ENCODE measurements at places on chromosomes 3 and 15. TPM values are rescaled to one million over a fixed set of nuclear protein-coding genes. Genes with fewer than 3 reads are reported as not detected.

The AADAC gene
- not detected for total RNA-seq

The CHRNA5 gene
- 25.0 TPM for total RNA-seq

The SCN5A gene
- total RNA-seq: 0.17 TPM

The CNTN3 gene
- 0.09 TPM for total RNA-seq

The SPRED1 gene
- 15.9 TPM for total RNA-seq

The GRM2 gene
- not detected for total RNA-seq

- no peak for DNase-seq
Observed at GRCh38 chr3:117893001-117893400, 1141.6 kb downstream of the IGSF11 start.

DNA sequence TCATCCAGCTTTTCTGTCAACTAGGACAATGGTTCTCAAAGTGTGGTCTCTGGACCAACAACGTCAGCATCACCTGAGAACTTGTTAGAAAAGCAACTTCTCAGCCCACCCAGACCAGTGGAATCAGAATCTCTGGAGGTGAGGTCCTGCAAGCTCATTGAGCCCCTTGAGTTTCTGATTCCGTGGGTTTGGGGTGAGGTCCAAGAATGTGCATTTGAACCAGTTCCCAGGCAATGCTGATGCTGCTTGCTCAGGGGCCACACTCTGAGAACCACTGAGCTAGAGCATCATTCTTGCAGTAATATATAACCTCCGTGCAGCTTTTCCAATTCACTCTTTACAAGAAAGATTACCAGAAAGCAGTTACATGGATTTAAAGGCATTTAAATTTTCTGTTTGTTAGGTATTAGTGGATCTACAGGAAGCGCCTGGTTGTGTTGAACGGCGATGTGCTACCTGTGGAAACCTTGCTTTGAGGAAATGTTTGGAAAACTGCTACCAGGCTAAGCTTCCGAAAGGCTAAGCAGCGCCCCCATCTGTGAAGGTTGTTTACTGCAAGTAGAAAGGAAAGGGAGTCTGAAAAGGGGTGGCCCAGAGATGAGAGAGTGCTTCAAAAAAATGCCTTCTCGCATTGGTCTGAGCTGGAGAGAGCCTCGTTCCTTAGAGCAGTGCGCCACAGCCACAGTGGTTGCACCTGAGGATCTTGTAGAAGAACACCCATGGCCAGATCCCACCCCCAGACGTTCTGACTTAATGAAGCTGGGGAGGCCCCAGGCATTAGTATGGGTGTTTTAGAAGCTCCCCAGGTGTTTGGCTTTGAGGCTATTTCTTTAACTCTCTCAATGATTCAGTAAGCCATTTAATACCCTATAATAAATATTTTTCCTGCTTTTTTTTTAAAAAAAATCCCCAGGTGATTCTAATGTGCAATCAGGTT is 50.0 kb downstream of the RLBP1 start:
- peak; percentile 43 for DNase-seq

GRCh38 chr15:96462768-96463750 is 132.6 kb downstream of the NR2F2 start:
- DNase-seq: no peak

GRCh38 chr15:66829551-66830121 is 127.6 kb downstream of the SMAD6 start:
- DNase-seq: no peak

GRCh38 chr15:38128341-38128781 is 124.3 kb upstream of the SPRED1 start:
- peak; percentile 44 for DNase-seq

DNA sequence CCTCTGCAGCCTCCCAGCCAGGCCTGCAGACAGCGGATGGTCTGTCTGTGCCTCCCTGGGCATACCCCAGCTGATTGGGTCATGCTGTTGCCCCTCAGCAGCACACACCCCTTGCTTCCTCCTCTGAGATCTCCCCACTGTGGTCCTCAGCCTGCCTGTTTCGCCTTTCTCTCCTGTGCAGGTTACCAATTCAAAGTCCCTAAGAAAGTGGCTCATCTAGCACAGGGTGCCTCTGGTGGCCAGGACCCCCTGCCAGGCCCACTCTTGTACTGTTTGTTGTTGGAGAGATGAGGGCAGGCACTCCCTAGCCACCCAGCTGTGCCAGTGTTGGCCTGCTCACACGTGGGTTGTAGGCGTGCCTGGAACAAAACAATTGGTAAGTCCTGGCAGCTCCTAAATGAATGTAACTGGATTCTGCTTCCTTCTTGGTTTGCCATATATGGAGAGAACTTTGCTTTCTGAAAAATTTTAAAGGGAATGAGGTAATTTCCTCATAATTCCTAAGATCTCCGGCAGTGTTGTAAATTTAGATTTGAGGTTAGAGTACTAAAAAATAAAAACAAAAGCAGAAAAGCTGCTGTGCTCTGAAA is 213.2 kb upstream of the IL12A start:
- DNase-seq: peak; percentile 86

- DNase-seq: no peak
Observed at GRCh38 chr3:81472600-81473362, 288.7 kb downstream of the GBE1 start.

DNA sequence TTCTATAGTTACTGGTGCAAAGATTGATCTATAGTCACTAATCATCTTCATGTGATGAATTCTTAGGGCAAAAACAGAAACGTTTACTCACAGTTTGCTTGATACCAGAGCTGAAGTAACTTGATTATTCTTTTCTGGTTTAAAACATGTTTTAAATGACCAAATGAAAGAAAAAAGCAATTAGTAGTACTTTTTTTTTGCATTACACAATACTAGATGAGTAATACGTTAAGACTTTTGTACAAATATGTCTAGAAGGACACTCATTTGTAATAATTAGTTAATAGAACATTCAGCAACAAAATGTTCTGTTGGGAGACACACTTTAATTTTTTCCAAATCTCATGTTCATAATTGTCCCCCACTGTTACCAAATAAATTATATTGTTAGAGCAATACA is 523.2 kb downstream of the SOX2 start:
- no peak for DNase-seq

DNA sequence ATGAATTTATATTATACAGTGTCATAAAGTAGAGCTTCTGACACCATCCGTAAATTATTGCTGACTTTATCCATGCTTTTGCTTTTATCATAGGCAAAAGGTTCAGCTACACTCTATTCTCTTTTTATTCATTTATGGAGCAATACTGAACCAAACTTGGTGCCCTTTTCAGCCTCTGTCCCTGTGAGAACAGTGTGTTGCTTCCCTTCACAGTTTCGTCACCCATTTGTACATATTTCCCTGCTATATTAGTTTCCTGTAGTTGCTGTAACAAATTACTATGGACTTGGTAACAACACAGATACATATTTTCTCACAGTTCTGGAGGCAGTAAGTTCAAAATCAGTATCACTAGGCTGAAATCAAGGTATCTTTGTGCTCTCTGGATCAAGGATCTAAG is 2.8 kb upstream of the RPL24 start:
- DNase-seq: no peak

- no peak for DNase-seq
Observed at GRCh38 chr15:85495544-85495943, 115.1 kb downstream of the AKAP13 start.

DNA sequence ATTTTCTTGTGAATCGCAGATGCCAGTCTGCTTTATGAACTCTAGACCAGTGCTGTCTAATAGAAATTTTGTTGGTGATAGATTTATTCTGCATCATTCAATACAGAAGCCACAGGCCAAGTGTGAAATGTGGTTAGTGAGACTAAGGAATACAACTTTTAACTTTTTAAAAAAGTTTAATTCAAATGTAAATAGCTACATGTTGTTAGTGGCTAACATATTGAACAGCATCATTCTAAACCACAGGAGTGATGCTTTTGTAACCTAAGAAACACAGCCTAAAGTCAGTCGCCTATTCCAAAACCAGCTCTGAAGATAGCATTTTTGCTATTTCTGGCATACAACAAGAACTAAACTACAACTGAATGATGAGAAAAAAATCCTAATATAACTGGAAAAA is 164.8 kb upstream of the CBLB start:
- DNase-seq: no peak

DNA sequence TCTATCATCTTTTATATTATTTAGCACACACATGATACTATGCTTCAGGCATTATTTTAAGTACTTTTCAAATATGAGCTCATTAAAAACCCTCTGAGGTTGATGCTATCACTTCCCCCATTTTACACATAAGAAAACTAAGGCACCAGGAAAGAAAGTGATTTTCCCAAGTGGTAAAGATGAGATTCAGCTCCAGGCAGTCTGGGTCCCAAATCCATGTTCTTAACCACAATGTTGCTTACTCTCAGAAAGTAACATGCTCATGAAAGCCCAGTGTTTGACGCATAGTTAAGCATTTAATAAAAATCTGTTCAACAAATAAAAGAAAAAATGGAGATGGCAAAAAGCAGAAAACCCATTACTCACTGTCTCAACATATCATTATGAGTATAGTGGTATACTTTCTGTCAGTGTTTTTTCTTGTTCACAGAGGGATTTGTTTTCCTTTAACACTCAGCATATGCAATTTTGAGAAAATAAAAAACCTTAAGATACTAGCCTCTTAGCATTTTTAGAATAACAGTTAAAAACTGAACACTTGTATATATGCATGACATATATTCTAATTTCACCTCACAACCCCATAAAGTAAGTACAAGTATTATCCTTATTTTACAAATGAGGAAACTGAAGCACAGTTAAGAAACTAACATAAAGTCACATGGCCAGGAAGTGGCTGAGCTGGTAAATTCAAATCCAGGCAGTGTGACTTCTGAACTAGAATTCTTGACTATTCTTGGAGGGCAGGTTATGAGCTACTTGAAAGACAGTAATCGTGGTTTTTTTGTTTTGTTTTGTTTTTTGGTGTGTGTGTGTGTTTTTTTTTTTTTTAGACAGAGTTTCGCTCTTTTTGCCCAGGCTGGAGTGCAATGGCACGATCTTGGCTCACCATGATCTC is 10.4 kb downstream of the PEAK1 start:
- DNase-seq: no peak

GRCh38 chr3:150013801-150014200 is 43.1 kb upstream of the PFN2 start:
- DNase-seq: no peak

DNA sequence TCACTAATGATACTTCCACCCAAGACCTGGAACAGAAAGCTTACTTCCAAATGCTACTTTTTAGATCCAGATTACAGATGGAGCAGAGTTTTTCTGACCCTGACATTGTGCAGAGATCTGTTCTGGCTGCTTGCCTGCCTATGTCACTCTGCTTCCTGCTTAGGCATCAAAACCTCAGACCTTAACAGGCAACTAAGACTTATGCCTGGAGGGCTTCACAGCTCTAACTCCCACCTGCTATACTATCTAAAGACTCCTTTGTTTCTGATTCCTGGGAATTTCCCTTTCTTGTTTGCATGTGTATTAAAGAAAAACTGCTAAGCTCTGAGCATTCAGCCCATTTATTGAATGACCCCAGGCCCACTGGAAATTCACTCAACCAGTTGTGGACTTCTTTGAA is 157.4 kb upstream of the NPHP3 start:
- peak; percentile 11 for DNase-seq

GRCh38 chr3:58519668-58520402 is 17.2 kb downstream of the ACOX2 start:
- DNase-seq: no peak

- no peak for DNase-seq
Observed at GRCh38 chr3:35254917-35255316, 384.4 kb upstream of the ARPP21 start.

DNA sequence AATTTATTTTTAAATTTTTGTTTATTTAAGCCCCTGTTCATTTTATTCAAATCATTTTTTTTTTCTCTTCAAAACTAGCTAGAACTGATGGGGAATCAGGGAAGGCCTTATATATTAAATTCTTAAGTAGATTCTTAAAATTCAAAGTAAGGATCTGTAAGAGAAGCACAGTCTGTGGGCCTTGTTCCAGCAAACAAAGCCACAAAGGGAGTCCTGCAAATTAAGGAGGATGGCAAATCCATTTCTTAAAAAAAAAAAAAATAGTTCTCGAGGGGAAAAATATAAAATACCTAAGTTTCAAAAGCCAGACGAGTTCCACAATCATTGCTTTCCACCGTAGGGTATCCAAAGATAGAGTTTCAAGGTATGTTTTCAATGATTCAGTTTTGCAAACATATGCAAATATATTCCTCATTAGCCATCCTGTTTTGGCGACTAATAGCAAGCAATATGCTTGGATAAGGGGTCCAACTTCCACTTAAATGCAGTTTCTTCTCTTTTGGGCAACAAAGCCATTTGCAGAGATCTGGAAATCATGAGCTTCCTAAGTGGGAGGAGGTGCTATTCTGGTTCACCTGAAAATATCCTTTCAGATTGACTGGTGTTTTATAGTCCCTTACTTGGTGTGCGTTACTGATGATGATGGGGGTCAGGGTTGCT is 46.8 kb downstream of the CDIN1 start:
- no peak for DNase-seq

DNA sequence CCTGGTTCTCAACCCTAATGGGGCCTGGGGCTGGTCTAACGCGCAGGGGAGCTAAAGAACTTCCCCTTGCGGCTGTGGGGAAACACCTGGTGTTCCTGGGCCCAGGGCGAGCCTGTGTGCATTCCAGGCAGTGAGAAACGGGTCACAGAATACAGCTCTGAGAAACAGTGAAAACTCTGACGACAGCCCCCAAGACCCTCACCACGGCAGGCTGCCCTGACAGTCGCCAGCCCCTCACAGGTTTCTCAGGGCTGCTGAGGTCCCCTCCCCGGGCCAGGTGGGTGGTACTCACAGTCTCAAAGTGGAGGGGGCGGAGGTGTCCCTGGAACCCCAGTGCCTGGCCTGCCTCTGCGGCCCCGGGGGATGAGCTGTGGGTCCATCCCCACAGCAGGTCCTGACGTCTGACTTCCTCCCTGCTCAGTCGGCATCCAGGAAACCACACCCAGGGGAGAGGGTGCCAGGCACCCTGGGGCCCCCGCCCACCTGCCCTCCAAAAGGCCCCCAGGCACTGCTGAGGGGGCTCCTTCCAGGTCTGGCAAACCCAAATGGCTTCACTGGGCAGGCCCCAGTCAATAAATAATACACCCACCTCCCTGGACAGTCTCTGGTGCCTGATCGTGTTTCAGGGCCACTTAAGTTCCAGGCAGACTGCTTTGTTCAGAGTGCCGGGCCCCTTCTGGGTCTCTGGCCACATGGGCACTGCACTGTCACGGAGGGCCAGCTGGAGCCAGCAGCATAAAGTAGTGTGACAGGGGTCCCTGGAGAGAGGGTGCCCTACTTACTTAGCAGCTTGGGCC is 57.7 kb downstream of the IQSEC1 start:
- DNase-seq: no peak

DNA sequence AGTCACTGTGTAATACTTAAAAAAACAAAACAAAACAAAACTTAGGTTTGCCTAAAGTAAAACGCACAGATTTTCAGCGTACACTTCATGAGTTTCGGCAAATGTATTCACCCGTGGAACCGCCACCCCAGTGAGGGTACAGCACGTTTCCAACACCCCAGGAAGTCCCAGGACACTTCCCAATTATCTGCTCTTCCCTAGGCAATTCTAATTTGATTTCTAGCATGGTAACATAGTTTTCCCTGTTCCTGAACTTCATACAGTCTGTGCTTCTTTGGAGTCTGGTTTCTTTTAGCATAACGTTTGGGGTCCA is 497 bp upstream of the CLASP2 start:
- no peak for DNase-seq

GRCh38 chr15:40843261-40843884 is 475 bp upstream of the SPINT1 start:
- DNase-seq: no peak
